ENCODE measurements at places on chromosomes 2 and 18. TPM values are rescaled to one million over a fixed set of nuclear protein-coding genes. Genes with fewer than 3 reads are reported as not detected.
A peak's percentile ranks its signal among the peaks of the same experiment; 100 is the strongest.

The LTBP1 gene
- 33.7 TPM for total RNA-seq

- DNase-seq = peak; percentile 57
These were observed 79.4 kb downstream of the SLC4A3 start for GRCh38 chr2:219706823-219707281.

- DNase-seq = no peak
These were observed 57.7 kb downstream of the TSHZ1 start for GRCh38 chr18:75268364-75268646.

The CD302 gene
- 13.4 TPM for total RNA-seq

GRCh38 chr2:240397924-240398645 is 37.4 kb upstream of the GPC1 start:
- peak; percentile 80 for DNase-seq

- peak; percentile 0 for DNase-seq
These were observed 230.7 kb upstream of the SYT4 start for GRCh38 chr18:43507842-43508481.

The VSNL1 gene
- 0.32 TPM for total RNA-seq

DNA sequence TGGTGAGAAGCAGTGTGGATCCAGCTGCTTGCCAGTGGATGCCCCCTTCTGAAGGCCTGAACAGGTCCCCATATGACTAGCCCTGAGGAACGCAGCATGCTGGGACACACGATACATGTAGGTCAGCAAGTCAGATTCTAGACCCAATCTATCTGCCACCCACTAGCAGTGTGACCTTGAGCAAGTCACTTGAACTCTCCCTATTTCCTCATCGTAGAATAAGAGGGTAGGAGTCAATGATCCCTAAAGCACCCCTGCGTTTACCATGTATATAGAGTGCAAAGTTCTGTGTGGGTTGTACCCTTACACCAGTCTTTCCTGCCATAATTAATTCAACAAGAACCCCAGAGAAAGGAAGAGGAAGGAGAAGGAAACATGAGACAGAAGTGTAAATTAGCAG is 123.7 kb downstream of the GALNT14 start:
- no peak for DNase-seq

- DNase-seq = no peak
These were observed 9.0 kb upstream of the STRN start for GRCh38 chr2:36975306-36975705.

The SPRED2 gene
- total RNA-seq = 9.5 TPM

The STARD6 gene
- not detected for total RNA-seq

DNA sequence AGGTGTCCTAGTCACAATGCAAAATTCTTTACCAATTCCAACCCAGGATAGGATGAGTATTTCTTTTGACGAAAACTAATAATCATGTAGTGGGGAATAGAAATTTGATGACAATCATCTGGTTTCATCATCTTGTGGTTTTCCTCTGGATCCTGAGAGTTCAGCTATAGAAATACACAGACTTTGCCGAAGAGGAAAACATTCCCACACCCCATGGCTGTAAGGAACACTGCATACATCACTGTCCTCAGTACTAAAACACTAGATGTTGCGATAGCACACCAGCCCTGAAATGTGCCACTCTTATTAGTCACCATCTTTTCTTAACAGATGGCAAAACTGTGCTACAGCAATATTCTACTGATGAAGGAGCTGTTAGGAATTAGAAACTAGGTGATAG is 29.4 kb downstream of the CERKL start:
- peak; percentile 14 for DNase-seq

DNA sequence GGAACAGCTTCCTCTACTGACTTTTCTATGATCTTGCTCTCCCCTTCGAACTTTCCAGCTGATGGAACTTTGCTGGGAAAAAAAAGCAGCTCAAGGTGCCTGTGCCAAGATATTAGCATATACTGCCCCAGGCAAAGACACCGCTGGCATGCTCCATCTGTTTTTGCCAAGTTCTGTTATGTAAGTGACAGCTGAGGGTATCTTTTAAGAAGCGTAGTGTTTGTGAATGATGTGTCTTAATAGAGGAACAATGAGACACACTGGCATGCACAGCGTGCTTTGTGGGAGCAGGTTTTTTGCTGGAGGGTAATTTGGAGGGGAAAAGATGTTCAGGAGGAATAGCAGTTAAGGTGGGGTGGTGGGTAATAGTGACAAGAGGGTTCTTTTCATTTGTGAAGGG is 47.8 kb downstream of the SLC4A3 start:
- no peak for DNase-seq

The FLACC1 gene
- 0.64 TPM for total RNA-seq

DNA sequence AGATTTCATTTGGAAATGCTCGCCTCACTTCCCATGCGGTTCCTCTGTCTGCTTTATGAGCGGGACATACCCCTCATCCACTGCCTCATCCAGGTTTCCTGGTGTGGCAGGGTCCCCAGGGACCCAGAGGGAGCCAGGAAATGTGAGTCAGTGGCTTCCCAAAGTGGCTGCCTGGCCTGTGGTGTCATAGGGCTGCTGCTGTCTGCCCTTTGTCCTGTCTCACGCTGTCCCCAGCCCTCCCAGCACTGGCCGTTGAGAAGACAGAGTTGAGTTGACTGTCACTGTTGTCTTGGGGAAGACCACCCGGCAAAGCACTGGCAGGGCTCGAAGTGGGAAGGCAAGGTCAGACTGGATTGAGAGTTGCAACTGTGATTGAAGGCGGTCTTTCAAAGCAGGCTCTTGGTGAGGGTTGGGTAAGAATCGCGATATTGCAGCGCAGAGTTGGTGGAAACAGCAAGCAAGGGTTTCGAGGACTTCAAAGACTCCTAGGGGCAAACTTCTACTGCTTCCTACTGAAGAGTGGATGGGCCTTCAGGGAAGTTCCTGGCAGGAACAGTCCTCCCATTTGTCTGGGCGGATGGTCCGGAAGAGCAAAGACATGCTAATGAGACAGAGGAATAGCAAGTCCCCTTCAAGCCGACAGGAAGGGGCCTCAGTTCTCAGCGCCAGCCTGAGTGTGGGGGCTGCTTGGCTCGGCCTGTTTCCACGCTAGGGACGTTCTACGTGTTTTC is 33.9 kb downstream of the RAB31 start:
- DNase-seq = no peak

DNA sequence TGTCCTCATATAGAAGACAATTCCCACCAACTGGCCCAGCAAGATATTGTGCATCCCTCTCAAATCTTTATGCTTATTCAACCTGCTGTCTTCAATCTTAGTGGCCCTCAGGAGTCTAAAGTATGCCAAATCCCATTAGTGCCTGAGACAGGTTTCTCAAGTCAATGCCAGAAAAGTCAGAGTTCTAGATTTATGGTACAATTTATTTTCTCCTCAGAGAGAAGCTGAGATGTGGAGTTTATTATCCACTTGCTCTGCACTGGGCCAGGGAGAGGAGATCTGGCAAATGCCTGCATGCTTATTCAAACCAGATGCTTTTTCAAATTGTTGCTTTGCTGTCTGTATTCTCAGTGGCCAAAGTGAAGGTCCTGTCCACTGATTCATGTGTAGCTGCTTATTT is 825.2 kb downstream of the METTL4 start:
- no peak for DNase-seq

The IL36A gene
- not detected for total RNA-seq

GRCh38 chr2:69554981-69555380 is 88.6 kb downstream of the AAK1 start:
- no peak for DNase-seq

The KANSL1L gene
- 18.0 TPM for total RNA-seq

DNA sequence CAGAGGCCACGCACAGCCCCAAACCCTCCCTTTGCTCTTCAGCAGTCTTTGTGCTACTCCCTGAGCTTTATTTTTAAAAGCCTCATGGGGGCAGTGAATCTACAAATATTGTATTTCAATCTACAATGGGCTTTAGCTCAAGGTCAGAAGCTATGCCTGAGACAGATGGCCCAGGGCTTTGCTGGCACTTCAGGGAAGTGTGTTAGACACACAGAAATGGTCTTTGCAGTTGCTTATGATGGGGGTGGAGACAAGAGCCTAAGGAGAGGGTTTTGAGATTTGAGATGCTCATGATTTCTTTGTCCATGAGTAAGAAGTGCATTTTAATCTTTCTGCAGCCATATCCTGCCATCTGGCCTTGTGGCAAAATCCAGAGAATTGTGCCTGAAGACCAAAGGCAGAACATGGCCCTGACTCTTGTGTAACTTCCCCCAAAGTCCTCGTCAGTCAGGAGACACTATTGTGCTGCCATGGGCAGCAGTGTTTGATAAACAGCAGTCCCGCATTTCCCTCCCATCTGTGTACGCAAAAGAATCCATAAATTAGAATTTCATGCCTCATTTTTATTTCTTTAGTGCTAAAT is 92.6 kb downstream of the VAPA start:
- DNase-seq = peak; percentile 65
